ENCODE measurements at places on chromosomes 3 and 15. TPM values are rescaled to one million over a fixed set of nuclear protein-coding genes. Genes with fewer than 3 reads are reported as not detected.

The VEPH1 gene
- 0.63 TPM for polyA plus RNA-seq

The CADPS gene
- 17.8 TPM for polyA plus RNA-seq

The ARHGEF26 gene
- polyA plus RNA-seq, result 12.6 TPM

DNA sequence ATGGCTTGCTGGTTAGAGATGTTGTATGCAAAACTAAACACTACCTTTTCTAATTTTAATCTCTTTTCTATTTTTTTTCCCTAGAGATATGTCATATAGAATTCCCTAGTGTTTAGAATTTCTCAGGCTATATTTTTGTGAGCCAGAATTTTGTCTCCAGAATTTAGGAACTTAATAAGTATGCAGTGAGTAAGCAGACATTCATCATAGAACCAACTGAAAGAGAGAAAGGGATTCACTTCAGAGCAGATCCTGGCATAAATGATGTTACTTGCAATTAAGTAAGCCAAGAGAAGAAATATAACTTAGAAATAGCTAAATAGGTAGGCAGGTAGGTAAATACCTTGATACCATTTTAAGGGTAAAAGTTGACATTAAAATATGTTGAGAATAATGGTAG, 288.9 kb downstream of the ZNF385D start:
- no peak for DNase-seq

DNA sequence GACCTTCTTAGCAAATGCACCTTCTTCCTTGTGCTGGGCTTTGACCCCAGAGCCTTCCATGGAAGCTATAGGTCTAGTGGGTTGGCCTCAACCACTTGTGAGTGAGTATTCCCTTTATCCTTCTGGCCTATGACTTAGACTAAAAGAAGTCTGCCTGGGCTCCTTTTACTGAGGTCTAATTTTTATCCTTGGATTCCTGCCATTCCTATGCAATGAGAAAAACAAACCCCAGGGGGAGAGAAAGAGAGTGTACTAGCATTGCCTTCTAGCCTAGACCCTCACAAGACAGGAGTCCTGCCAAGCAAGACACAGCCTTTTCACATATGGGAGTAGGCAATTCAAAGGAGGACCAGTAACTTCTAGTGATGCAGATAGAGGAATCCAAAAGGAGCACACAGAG, 155.4 kb downstream of the PPM1L start:
- DNase-seq, result no peak

GRCh38 chr3:57354768-57355167, 62.3 kb upstream of the ASB14 start:
- no peak for DNase-seq

DNA sequence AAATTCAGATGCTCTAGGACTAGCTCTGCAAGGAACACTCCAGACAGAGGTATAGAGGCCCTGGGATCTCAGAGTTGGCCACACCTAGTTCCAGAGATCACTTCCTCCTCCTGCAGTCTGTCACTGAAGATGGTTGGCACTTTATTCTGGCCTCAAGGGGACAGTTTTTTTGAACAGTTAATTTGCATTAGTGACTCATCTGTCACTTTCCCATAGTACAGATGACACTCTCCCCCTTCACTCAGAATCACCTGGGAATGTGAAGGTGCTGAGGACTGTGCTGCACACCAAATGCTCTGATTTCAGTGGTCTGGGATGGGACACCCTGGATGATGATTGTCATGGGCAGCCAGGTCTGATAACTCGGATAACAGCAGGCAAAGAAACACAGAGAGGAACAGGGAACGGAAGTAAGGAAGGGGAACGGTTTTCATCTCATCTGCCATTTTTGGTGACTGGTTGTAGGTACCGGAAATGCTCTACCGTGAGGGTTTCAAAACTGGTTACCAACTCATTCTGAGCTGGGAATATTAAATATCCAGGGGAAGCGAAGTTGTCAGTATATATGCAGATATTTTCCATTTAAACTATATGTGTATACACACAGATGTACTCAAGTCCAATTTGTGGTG, 232.5 kb upstream of the ST8SIA2 start:
- DNase-seq, result peak; percentile 17

All from large intestine (tissue), 12 donors.